ENCODE measurements at places on chromosomes 11 and 22. TPM values are rescaled to one million over a fixed set of nuclear protein-coding genes. Genes with fewer than 3 reads are reported as not detected.

RNASEH2C gene
- total RNA-seq = 17.4 TPM

RIBC2 gene
- total RNA-seq = 0.46 TPM

APOL5 gene
- total RNA-seq = 0.46 TPM

MS4A2 gene
- total RNA-seq = not detected

TEF gene
- 12.8 TPM for total RNA-seq

MPZL3 gene
- 0.59 TPM for total RNA-seq

E2F8 gene
- 0.13 TPM for total RNA-seq

C11orf16 gene
- not detected for total RNA-seq

C11orf87 gene
- total RNA-seq = 1.9 TPM

GRAMD4 gene
- 70.6 TPM for total RNA-seq

FAT3 gene
- total RNA-seq = 1.1 TPM

CYB5R3 gene
- 200 TPM for total RNA-seq

CEND1 gene
- total RNA-seq = 0.56 TPM

TUB gene
- 16.4 TPM for total RNA-seq

OVOL1 gene
- total RNA-seq = not detected

SMC1B gene
- not detected for total RNA-seq

CASP1 gene
- total RNA-seq = 18.1 TPM

SMPD1 gene
- total RNA-seq = 111 TPM

PGA4 gene
- not detected for total RNA-seq

EIF3L gene
- 385 TPM for total RNA-seq

PGM2L1 gene
- 10.6 TPM for total RNA-seq

SERPIND1 gene
- total RNA-seq = not detected

P4HA3 gene
- total RNA-seq = 39.1 TPM

BTG4 gene
- not detected for total RNA-seq

CWF19L2 gene
- total RNA-seq = 11.7 TPM

SLC22A24 gene
- total RNA-seq = not detected

KRTAP5-9 gene
- total RNA-seq = not detected

MMP8 gene
- 0.07 TPM for total RNA-seq

RBM7 gene
- 68.6 TPM for total RNA-seq

TIMM10 gene
- 18.6 TPM for total RNA-seq

OR51B4 gene
- 0.20 TPM for total RNA-seq

KRTAP5-11 gene
- not detected for total RNA-seq

SCGB1D1 gene
- not detected for total RNA-seq

MPPED2 gene
- 0.20 TPM for total RNA-seq

OR8G5 gene
- total RNA-seq = not detected

OR4D11 gene
- total RNA-seq = not detected

RAG2 gene
- total RNA-seq = not detected

FOLH1 gene
- not detected for total RNA-seq

MYOD1 gene
- not detected for total RNA-seq

LAYN gene
- 35.2 TPM for total RNA-seq

OR51B2 gene
- total RNA-seq = 0.13 TPM

TRIM44 gene
- 31.5 TPM for total RNA-seq

MMP11 gene
- total RNA-seq = 37.1 TPM

KCNJ11 gene
- total RNA-seq = not detected

SCUBE2 gene
- 1.3 TPM for total RNA-seq

GRIK4 gene
- under 0.01 TPM for total RNA-seq

TBX1 gene
- not detected for total RNA-seq

ZBTB16 gene
- under 0.01 TPM for total RNA-seq

BTBD18 gene
- total RNA-seq = not detected

BRSK2 gene
- total RNA-seq = 0.46 TPM

MMP10 gene
- total RNA-seq = 5.1 TPM
